Suprapubic skin (tissue), 4 donors: ENCODE measurements at places on chromosomes 1 and 21. TPM values are rescaled to one million over a fixed set of nuclear protein-coding genes. Genes with fewer than 3 reads are reported as not detected.

DNA sequence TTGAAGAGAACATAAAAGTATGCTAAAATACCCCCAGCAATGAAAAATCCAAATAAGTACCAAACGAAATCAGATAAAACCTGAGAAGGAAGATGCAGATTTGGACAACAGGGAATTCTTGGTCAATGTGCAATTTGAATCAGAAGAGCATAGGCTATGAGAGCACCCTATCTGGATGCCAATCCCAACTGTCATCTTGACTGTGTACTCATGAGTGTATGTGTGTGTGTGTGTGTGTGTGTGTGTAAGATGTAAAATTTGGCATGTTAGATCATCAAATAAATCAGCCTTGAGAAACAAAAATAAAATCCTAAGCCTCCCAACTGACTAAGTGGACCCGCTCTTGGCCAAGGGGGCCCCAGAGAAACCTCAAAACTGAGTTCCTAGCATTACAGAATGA is 18.0 kb upstream of the SPRR2G start:
- no peak for DNase-seq
- H3K4me3 ChIP-seq: no peak overlapping the region
- no peak overlapping the region for H3K27ac ChIP-seq
- H3K27me3 ChIP-seq: no peaks in the 10 kb centered on the region
- H3K4me1 ChIP-seq: no peaks in the 10 kb centered on the region

Gene CELA3B
- total RNA-seq: not detected

Gene ADORA3
- total RNA-seq: 2.0 TPM

GRCh38 chr1:147475488-147475887 is 65.8 kb upstream of the BCL9 start:
- no peak for DNase-seq
- H3K4me1 ChIP-seq: no peaks in the 10 kb centered on the region
- no peak overlapping the region for H3K27ac ChIP-seq
- H3K36me3 ChIP-seq: no peaks in the 10 kb centered on the region

DNA sequence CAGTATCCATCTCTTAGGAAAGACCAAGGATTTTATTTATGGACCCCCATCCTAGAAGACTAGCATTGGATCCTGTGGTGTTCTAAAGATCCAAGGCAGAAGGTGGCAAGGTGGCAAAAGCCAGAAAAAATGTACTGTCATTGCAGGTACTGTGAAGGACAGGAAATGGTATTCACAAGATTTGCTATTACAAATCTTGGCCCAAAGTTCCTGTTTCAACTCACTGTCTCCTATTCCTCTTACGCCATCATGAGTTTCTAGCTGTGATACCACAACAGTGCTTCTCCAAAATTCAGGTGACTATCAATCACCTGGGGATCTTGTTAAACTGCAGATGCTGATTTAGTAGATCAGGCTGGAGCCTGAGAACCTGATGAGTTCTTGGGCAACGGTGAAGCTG is 21.4 kb downstream of the ACP6 start:
- no peak overlapping the region for H3K27ac ChIP-seq
- no peak for DNase-seq
- no peak overlapping the region for H3K4me3 ChIP-seq
- no peaks in the 10 kb centered on the region for H3K4me1 ChIP-seq
- no peaks in the 10 kb centered on the region for H3K27me3 ChIP-seq
- peaks cover 37% of the 10 kb centered on the region for H3K36me3 ChIP-seq

DNA sequence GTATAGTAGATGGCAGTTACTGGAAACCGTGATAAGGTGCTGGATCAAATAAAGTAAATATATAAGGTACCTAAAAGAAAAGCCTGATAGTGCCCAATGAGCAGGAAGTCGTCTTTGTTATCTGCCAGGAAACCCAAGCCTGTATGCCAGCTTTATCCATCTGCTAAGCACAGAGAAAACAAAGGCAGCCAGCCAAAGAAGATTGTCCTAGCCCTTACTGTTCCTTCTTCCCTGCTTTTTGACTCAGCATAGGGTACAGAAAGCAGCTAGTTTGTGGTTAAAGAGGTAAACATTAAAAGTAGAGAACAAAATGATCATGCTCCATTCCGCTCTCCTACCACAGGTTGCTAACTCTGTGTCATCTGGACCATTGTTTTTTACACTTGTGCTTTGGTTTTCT is 10.1 kb downstream of the KRTAP22-2 start:
- H3K4me1 ChIP-seq: no peaks in the 10 kb centered on the region
- DNase-seq: no peak
- no peak overlapping the region for H3K4me3 ChIP-seq
- H3K27me3 ChIP-seq: no peaks in the 10 kb centered on the region

DNA sequence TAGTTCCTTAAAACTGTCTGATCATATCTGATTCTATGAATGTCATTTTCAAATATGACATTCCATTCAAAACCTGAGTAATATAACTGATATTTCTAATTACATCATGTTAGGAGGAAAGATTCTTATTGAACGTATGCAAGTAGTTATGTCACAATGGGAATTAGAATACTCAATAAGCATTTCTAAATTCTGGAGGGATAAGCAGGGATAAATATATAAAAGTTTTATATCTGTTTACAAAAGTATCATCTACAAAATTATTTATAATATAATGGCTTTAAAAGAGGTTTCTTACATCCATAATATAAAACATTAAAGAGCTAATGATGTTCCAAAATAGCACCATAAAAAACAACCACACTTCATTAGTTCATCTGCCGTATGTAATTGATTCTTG is at the start of gene OR14A2:
Gene OR14A2 (minus strand): TSS at position 101 of the 400 bp plus-strand sequence.
- H3K4me1 ChIP-seq: no peaks in the 10 kb centered on the region
- H3K36me3 ChIP-seq: no peaks in the 10 kb centered on the region
- DNase-seq: no peak
- H3K4me3 ChIP-seq: no peak within 1 kb of the TSS

DNA sequence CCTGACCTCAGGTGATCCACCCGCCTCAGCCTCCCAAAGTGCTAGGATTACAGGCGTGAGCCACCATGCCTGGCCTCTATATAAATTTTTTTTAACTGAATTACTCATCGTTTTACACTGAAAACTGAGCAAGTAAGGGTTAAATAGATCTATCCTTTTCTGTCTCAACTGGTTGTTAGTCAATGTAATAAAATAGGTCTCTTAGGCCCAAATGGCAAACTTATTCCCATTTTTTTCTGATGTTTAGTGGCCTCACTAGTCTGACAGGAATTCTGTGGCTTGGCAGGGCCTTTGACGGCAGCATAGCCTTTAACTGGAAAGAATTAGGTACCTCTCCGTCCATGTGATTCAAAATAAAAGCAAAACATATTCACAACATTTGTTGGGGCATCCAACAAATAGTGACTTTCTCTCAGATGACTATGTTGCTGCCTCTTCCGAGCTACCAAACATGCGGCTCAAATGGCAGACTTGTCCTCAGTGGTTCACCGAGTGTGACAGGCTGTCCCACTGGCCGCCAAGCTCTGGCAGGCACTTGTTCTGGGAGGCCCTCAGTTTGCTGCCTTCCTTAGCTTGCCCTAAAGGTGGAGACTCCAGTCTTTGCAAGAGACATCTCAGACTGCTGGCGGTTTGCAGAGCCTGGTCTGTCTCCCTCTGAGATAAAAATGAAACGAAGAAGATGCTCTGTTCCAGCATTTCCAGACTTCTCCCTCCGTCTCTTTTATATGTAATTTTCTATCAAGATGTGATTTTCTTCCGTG is 17.4 kb downstream of the ATP1A4 start:
- no peaks in the 10 kb centered on the region for H3K36me3 ChIP-seq
- no peak overlapping the region for H3K27ac ChIP-seq
- H3K27me3 ChIP-seq: peaks cover 7% of the 10 kb centered on the region
- DNase-seq: no peak
- H3K4me3 ChIP-seq: no peak overlapping the region

- no peaks in the 10 kb centered on the region for H3K36me3 ChIP-seq
- H3K4me3 ChIP-seq: no peak overlapping the region
- peaks cover 17% of the 10 kb centered on the region for H3K27me3 ChIP-seq
- H3K4me1 ChIP-seq: no peaks in the 10 kb centered on the region
- no peak for DNase-seq
- no peak overlapping the region for H3K27ac ChIP-seq
Observed at GRCh38 chr1:156382561-156382960, 13.6 kb downstream of the RHBG start.

GRCh38 chr21:42480736-42481135 is 15.3 kb downstream of the RSPH1 start:
- DNase-seq: no peak
- peaks cover 2% of the 10 kb centered on the region for H3K4me1 ChIP-seq
- H3K36me3 ChIP-seq: no peaks in the 10 kb centered on the region

Gene ARTN
- total RNA-seq: 0.38 TPM
